ENCODE measurements at places on chromosomes 3 and 15.

DNA sequence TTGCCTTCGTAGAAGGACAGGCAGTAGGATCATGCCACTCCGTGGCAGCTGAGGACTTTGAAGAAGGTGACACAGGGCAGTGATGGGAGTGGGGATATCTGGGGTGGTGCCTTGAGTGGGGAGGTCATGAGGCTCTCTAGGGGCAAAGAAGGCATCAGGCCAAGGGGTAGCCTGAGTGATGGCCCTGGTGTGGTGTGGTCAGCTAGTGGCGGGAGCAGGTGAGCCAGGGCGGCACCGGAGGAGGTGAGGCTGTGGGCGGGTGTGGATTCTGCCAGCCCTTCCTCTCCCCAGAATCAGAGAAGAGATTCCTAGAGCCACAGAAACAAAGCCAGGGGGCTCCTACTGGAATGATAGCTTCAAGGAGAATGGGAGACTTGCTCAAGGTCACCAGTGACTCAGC, 18.4 kb downstream of the WNT7A start:
- no peak for DNase-seq

DNA sequence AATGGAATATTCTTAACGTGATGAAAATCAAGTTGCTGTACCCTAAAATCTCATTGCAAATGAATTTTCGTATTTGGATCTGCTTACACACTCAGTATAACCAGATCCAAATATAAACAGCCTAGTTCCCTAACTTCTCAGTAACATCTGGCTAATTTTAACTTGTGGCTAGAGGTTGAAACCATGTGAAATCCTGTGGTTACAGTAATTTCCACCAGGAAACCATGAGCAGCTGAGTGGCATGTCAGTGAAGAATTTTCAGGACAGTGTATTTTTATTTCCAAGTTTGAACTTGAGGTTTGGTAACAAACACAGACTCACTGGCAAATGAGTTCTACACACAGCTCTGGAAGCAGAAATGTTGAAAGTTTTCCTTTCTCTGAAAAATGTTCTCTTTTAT, 754.1 kb downstream of the NR2F2 start:
- DNase-seq, result no peak

DNA sequence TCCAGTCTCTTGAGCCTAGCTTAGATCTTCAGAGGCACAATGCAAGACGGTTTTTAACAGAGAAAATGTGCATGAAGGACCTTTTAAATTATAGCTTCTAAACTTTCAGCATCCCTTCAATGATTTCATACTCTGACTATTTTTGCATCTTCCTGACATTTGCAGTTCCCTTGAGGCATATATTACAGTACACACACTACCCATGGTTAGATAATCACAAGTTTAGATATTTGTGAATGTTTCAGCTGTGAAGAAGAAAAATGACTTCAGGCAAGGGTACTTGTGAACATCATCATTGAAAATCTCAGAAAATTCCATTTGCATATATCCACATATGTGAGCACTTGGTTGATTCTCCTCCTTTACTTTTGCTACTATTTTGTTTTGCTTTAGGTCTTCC, 341.5 kb downstream of the ROBO2 start:
- no peak for DNase-seq

- DNase-seq, result no peak
Observed at GRCh38 chr15:86892774-86893449, 813.2 kb downstream of the AGBL1 start.

GRCh38 chr3:9204253-9204992, 45.0 kb downstream of the SRGAP3 start:
- no peak for DNase-seq

DNA sequence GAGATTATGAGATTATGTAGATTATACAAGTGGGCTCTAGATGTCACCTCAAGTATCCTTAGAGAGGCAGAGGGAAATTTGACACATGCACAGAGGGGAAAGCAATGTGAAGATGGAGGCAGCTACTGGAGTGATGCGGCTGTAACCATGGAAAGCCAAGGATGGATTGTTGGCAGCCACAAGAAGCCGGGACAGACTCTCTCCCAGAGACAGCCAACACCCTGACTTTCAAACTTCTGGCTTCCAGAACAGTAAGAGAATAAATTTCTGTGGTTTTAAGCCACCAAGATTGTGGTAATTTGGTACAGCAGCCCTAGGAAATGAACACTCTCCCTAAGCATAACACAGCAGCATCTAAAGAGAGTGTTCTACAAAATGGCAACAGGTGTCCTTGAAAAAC, 34.4 kb upstream of the PRICKLE2 start:
- no peak for DNase-seq

DNA sequence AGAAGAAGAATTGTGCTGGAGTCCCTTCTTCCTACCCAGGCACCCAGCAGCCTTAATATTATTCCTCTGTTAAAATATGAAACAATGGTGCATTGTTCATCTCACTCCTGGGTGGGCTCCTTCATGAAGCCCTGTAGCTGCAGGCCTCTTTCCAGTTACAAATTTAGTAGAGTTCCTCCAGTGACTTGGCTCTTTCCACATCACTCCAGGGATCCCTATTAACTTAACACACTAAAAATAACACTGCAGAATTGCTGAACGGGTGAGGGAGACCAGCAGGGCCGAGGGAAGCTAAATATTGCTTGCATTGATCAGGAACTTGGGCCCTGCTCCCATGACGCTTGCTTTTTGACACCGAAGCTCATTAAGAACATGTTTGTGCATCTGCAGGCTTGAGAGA, 142.3 kb downstream of the PDCD6IP start:
- no peak for DNase-seq

DNA sequence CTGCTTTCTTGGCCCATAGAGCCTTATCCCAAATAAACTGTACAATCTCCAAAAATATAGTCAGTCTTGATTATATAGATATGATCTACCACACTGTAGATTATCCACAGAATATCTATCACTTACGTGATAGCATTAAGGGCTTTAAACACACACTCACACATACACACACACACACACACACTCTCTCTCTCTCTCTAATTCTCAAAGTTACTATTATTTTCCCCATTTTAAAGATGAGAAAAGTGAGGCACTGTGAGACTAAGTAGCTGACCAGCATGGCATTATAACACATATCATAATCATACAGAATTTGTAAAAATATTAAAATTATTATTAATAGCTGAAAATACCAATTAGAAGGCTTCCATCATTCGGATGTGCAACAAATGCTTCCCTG, 4.2 kb downstream of the TBC1D5 start:
- no peak for DNase-seq

DNA sequence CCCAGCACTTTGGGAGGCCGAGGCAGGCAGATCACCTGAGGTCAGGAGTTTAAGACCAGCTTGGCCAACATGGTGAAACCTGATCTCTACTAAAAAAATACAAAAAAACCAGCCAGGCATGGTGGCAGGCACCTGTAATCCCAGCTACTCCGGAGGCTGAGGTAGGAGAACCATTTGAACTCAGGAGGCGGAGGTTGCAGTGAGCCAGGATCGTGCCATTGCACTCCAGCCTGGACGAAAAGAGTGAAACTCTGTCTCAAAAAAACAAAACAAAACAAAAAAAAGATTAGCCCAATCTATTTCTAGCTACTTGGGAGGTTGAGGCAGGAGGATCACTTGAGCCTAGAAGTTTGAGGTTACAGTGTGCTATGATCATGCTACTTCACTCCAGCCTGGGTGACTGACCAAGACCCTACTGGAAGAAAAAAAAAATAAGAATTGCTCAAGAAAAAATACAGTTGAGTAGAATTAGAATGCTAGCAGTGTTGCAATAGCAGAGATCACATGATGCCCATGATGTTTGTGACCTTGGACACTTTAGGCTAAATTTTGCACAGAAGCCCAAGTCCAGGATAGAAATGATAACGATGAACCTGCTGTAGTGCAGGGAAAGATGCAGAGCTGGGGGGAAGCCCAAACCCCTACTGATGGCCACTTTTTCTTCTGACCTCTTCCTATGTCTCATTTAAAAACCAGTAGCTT, 162.2 kb downstream of the LPP start:
- no peak for DNase-seq

- no peak for DNase-seq
Observed at GRCh38 chr3:126552688-126553283, 5.9 kb downstream of the C3orf22 start.

DNA sequence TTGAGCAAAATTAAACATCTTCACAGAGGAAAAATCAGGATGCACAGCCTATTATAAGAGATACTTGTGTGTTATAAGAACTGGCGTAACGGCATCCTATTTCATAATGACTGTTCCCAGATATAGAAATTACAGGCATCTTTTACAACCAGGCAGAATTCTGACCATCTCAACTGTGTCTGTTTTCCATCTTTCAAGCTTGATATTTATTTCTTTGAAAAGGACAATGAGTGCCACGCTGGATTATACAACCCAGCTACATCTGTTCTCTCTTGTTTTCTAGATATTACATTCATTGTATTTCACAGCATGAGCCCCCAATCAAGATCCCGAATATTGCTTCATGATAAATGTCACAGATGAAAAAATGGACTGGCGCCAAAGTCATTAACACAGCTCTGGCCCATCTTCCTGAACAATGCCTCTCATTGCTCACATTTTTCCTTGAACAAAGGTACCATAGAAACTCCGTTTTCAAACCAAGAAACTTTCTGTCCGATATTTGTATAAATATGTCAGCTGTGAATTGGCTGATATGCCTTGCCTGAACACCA, 420.6 kb downstream of the TBL1XR1 start:
- no peak for DNase-seq

- no peak for DNase-seq
Observed at GRCh38 chr3:174937478-174937877, 78.3 kb downstream of the NAALADL2 start.

GRCh38 chr3:186789554-186790260, 6.3 kb downstream of the EIF4A2 start:
- DNase-seq, result no peak

DNA sequence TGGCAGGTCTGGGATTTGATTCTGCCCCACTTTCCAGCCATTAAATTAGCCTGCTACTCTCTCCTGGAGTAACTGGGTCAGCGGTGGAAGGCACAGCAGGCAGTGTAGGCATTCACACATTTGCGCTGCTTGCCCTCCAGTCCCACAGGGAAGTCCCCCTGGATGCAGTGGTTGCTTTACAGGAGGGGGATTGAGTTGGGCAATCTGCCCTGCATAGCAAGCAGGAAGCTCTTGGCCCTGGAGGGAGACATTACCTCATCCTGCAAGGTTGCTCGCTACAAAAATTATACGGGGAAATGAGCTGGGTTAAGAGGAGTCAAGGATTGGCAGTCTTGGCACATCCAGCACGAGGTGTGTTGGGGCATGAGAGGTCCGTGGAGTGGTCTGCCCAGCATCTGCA, 14.8 kb downstream of the MCM2 start:
- no peak for DNase-seq

GRCh38 chr3:97488741-97489140, 275.8 kb upstream of the ARL6 start:
- DNase-seq, result no peak

GRCh38 chr3:40532252-40532651, 7.5 kb downstream of the ZNF621 start:
- DNase-seq, result no peak

DNA sequence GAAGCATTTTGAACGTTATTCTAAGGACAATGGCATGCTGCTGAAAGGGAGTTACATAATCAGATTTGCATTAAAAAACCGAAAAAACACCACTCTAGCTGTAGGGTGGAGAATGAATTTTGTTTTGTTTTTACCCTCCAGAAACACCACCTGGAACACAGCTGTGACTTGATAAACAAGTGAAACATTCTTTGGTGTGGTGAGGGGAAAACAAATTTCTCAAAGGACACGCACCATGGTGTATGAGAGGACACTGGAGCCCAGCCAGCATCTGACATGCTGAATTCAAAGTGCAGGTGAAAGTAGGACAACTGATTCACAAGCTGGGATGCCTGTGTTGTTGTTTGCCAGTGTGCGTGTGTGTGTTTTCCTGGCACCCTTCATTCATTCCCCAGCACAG, 554.5 kb upstream of the TBL1XR1 start:
- no peak for DNase-seq

DNA sequence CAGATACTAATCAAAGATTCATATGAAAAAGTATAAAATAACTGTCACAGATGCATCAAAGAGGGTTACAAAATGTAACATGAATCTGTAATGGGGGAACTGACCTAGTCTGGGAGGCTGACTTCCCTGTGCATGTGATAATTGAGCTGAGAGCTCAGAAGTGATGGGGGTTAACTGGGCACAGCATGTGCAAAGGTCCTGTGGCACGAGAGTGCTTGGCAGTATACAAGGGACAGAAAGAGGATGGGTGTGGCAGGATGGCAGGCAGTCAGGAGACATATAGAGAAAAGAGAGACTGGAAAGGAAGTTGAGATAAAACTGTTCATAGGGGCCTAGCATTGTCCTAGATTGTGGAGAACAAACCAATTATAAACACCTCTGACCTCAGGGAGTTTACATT, 47.8 kb upstream of the IREB2 start:
- DNase-seq, result no peak

GRCh38 chr15:49855917-49856637, 235.2 kb downstream of the DTWD1 start:
- no peak for DNase-seq

GRCh38 chr3:47961815-47962606, 54.2 kb downstream of the MAP4 start:
- no peak for DNase-seq

GRCh38 chr15:93035092-93035915, 53.7 kb downstream of the RGMA start:
- DNase-seq, result no peak

DNA sequence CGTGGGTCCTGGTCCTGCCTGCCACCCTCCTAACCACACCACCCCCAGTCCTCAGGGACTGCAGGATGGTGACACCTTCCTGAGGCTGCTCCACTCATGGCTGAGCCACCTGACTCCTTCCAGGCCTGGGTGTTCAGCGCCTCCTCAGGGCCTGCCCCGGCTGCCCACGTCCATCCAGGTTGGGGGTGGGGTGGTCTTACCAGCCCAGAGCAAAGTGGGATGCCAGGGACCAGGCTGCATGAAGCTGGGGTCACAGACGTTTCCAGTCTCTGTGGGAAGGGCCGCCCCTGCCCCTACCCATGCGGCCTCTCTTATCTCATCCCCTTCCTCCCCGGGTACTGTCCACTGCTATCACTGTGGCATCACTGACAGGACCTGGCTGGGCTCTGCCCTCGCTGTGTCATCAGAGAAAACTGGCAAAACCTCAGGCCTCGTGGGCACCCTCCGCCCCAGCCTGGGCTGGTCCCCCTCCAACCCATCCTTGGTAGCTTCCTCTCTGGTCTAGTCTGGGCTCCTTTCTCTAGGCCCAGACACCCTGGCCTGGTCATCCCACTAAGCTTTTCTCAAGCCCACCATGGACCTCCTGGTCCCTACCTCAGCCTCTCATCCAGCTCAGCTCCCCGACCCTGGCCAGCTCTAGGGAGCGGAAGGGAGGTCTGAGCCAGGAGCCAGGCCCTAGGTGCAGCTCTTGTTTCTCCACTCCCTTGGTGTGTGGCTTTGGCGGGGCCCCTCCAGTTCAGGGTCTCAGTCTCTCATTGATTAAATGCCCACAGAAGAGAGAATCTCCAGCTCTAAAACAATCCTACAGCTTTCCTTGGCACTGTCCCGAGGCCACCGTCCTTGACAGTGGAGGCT, 32.9 kb downstream of the WNT7A start:
- no peak for DNase-seq

Data from activated naive CD8-positive, alpha-beta T cell treated with anti-CD3 and anti-CD28 coated beads, Interleukin-2, amount 50 U/mL, for 16 hours (primary cell).